ENCODE measurements at places on chromosomes 2 and 18. TPM values are rescaled to one million over a fixed set of nuclear protein-coding genes. Genes with fewer than 3 reads are reported as not detected.

DNA sequence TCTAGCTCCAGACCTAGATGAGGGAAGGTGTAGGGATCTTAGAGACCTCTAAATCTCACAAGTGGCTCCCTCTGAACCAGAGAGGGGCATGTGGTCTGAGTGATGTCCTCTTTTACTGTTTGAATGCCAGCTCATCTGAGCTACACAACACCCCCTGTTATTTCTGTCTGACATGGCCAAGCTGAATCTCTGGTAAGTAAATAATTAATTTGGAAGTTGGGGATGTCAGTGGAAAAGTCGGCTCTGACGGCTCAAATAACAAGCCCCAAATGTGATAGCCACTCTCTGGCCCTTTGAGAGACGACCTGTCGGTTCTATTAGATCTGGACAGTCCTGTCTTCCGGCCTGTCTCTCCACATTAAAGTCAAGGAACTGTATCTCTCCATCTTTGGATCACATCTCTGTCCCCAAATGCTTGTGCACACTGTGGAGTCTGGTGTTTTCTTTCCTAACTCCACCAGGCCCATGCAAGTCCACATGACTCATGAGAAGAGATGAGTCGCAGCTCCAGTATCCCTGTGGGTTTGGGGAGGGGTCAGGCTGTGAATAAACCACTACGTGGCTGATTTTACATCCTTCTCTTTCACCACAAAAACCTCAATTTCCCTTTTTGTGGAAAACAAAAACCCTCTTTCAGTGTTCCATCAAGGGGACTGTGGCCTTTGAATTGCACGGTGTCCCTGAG lies 52.5 kb downstream of the SETBP1 start:
- no peak for DNase-seq

DNA sequence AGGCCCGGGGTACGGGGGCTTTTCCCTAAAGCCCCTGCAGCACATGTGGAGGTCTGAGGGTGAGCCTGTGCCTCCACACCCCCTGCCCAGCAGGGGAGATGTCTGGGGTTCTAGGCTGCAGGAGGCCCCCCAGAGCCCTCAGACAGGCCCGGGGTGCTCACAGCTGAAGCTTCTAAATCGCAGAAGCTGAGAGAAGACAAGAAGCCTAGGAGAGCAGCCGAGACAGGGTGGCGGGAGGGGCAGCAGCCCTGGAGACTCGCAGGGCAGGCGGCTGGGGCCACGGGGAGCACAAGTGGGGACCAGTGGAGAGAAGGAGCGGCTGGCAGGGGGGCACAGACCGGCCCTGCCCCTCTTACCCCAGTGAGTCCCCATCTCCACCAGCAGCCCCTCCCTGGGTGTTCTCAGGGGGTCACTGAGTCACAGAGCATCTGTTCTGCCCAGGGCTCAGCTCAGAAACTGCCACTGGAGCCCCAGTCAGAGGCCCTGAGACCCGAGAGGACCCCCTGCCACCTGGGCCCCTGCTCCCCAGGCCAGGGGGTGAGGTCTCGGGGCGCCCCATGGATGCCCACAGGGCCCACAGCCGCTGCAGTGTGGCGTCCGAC lies 26.1 kb downstream of the GPC1 start:
- DNase-seq: no peak

DNA sequence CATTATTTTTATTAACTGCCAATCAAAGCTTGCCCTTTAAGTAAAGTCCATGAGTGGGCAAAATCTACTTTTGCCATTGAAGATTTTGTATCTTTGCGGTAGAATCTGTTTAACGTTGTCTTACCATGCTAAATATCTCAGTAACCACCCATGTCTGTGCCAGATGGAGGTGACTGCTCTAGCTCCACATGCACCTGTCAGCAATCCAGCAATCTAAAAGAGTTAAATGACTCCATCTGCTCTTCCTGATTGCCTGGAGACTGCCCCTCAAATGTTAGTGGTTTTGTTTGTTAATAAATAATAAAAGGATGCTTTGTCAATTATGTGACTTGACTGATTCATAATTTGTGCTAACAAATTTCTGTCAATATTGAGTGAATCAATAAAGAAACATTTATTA lies 141.7 kb downstream of the RBM43 start:
- DNase-seq: no peak

GRCh38 chr2:3176071-3176868 lies 201.3 kb downstream of the EIPR1 start:
- DNase-seq: no peak

GRCh38 chr2:46873604-46874068 lies 42.0 kb downstream of the MCFD2 start:
- no peak for DNase-seq

DNA sequence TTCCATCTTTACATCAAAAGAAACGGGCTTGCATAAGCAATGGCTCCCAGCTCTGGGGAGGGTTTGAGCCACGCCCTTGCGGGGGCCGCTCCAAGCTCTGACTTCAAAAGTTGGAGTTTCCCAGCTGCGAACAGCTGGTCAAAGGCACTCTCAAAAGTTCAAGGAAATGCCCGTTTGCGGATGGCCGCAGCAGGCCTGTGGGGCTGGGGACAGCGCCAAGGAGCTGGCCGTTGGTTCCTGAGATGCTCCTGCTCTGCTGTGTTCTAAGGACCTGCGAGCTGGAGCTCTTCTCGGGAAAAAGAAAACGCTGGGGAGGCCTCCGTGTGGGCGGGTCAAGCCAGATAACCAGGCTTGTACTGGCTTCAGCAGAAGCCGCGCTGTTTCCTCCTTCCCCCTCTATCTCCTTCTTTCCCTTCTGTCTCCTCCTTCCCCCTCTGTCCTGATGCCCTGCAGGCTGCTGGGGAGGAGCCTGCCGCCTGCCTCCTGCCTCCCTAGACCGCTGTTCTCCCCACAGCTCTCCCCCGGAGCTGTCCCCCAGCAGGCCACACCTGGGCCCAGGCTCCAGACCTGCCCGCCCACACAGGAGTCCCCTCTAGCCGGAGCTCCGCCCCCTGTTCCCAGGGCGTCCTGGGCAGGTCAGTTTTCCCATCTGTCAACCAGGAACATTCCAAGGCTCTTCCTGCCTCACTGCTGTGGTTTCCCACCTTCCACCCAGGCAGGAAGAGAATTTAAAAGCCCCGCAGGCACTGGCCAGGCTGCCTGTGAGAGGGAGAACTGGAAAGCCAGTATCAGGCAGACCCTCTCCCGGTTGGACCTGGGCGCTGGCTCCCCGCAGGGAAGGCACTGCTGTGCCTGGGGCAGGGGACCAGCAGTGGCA lies 14.1 kb downstream of the KLF11 start:
- DNase-seq: peak; percentile 15

PMS1 gene
- total RNA-seq: 14.7 TPM

KIF5C gene
- under 0.01 TPM for total RNA-seq

AMER3 gene
- not detected for total RNA-seq

ZNF512 gene
- 11.9 TPM for total RNA-seq

RGPD3 gene
- 0.13 TPM for total RNA-seq

Measured in dermis microvascular lymphatic vessel endothelial cell (primary cell).